ENCODE measurements at places on chromosomes 7 and 10. TPM values are rescaled to one million over a fixed set of nuclear protein-coding genes. Genes with fewer than 3 reads are reported as not detected.

Gene SH2B2
- total RNA-seq = 7.1 TPM

Gene TMEM178B
- total RNA-seq = 0.25 TPM

Gene ANXA8
- 3.7 TPM for total RNA-seq

Gene FGL2
- total RNA-seq = 3.8 TPM

Gene SLC26A3
- not detected for total RNA-seq

Gene TUBB8
- total RNA-seq = not detected

Gene RAB19
- not detected for total RNA-seq

Gene TECTB
- total RNA-seq = not detected

Gene DYDC1
- not detected for total RNA-seq

GRCh38 chr10:14080795-14081194, 249.9 kb downstream of the FRMD4A start:
- DNase-seq = no peak

GRCh38 chr7:78769481-78770101, 683.9 kb downstream of the MAGI2 start:
- peak; percentile 56 for DNase-seq

- DNase-seq = no peak
Observed at GRCh38 chr10:119625570-119626280, 25.5 kb upstream of the BAG3 start.

GRCh38 chr7:50146692-50147091, 53.6 kb upstream of the ZPBP start:
- no peak for DNase-seq

DNA sequence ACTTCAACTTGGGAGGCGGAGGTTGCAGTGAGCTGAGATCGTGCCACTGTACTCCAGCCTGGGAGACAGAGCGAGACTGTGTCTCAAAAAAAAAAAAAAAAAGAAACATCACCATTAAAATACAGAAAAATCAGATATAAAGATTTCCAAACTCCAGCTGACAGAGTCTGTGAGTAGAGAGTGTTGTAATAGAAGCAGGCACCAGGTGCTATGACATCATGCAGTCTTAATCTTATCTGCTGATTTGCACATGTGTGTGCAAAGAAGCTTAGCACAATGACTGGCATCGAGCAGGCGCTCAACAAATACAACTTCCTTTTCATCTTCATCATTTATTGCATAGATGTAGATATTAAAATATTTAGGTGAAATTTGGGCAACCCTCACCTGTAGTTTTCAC, 92.2 kb downstream of the PRKCQ start:
- no peak for DNase-seq

DNA sequence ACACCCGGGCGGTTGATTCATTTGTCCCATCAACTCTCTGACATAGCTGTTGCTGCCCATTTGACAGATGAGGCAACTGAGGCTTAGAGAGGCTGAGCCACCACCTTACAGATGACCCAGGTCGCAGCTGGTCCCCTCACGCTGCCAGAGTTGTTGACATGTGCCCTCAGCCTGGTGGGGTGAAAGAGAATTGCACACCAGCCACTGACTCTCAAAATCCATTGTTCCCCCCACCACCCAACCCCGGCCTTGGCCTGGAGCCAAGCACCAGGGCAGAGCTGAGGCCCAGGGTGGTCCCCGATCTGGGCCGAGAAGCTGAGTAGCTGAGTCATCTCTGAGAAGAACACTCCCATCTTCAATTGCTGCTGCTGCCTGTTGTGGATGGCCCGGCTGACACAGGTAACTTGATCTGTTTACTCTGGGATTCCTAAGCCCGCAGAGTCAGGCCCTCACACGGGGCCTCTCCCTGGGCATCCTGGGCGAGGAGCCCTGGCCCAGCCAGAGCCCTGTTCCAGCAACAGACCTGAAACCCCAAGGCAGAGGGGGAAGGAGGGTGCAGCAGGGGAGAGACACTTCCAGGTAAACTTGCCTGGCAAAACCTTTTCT, 27.5 kb downstream of the PVRIG start:
- peak; percentile 29 for DNase-seq

DNA sequence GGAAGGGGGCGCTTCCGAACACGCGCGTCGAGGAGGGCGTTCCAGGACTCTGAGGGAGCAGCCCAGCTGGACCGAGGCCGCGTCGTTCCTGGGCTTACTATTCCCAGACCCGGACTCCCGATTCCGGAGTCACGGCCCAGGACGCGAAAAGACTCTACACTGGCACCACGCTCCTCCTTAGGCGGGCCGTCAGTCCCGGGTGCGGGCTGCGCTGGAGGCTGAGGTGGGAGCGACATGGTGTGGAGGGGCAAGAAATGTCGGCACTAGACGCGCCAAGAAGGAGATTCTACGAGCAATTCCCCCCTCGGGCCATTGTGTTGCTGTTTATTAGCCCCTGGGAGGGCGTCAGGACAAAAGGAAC, 584 bp upstream of the RUNDC3B start:
- DNase-seq = peak; percentile 46

- no peak for DNase-seq
Observed at GRCh38 chr7:107777702-107778101, 25.3 kb downstream of the SLC26A3 start.

- DNase-seq = peak; percentile 8
Observed at GRCh38 chr10:129097776-129098330, 369.2 kb upstream of the MGMT start.

DNA sequence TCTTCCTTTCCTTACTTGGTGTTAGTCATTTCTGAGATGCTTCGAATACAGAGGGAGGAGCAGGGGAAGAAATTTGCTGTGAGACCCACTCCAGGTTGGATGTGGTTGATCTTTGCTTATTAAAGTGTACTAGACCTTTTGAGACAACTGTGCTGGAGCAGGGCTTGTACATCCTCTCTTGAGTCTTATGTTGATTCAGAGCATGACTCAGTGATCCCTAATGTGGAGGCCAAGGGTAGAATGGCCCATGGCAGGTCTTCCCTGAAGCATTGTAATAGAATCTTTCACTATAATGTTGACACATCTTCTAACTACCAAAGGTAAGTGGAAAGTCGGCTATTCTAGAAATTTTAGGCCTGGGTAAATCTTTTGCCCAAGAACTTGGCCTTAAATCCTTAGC, 17.0 kb upstream of the SFR1 start:
- peak; percentile 30 for DNase-seq

DNA sequence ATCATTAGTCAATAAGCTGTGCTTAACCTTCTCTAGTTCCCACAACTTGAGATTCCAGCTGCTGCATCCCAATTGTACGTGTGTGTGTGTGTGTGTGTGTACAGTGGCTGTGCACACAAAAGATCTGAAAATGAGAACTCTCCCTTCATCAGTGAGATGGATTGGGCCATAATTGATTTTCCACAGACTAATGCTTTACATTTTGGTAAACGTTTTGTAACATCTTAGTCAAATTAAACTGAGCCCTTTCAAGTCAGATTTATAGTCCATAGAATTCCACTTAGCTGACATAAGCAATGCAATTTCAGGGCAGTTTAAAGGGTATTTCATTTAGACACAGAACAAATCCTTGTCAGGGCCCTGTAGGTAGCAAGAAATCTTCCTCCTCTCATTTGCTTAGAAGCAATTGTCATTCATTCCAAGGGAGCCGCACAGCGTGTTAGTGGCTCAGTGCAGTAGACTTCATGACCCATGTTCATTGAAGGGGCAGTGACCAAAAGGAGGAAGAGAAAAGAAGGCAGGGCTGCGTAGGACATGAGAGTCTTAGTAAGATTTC, 1123.5 kb upstream of the AUTS2 start:
- no peak for DNase-seq

DNA sequence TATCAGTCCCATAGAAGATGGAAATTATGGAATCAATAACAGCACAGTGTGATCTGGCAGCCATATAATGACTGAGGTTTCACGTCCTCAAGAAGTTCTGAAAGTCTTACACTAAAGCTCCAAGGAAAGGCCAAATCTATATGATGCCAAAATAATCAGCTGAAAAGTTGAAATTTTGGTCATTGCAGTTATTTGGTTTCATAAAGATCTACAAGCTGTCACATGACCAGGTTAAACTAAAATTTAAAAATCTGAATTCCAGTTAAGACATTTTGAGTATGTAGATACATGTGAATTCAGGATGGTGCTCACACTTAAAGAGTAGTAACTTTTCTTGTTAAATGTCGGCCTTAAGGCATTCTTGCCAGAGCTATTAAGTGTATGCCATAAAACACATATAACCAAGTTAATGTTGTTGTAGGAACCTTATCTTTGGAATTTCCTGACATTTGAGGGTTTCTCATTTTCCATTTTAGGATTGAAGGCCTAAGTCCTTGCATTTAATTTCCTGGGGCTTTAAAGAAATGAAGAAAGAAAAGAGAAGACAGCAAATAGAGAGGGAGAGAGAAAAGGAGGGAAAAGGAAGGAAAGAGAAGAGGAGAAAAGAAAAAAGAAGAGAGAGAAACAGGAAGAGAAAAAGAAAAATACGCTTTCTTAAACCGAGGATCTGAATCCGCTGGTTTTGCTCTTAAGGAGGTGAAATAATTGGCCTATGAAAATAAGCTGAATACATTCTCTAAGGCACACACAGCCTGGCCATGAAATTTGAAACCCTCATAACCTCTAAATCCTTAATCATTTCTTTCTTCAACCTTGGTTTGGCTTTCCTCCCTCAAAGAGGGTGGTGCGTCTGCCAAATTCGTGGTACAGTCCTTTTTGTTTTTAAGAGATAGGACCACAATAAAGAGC, 43.8 kb downstream of the DENND2A start:
- peak; percentile 43 for DNase-seq

GRCh38 chr10:13658871-13659685, 72.3 kb downstream of the PRPF18 start:
- no peak for DNase-seq

GRCh38 chr7:35508623-35509400, 186.1 kb downstream of the HERPUD2 start:
- DNase-seq = no peak

DNA sequence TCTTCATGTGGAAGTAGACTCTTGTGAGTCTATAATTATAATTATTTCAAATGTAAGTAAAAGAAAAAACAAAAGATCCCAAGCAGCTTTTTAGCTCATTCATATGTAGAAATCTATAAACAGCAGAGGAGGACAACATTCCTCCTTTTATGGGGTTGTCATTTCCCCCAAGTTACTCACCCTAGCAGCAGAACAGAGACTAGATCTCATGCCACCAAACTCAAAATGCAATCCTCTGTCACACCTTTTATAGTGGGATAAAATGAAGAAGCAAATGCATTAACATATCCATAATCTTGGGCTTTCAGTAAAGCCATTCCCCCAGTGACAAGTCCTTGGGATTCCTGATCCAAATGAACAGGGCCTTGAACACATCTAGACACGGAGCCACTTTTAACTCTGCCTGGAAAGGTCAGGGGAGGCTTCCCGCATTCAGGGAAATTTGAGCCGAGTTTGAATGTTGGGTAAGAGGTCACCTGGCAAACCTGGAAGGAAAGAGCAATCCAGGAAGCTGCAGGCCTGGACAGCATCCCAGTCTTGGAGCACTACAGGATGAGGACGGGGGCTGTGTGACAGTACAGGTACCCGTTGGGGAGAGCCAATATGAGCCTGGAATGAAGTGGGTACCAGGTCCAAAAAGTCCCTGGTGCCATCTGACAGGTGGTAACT, 76.4 kb downstream of the DOCK4 start:
- DNase-seq = no peak

GRCh38 chr7:155763122-155763521, 49.1 kb downstream of the SHH start:
- no peak for DNase-seq

DNA sequence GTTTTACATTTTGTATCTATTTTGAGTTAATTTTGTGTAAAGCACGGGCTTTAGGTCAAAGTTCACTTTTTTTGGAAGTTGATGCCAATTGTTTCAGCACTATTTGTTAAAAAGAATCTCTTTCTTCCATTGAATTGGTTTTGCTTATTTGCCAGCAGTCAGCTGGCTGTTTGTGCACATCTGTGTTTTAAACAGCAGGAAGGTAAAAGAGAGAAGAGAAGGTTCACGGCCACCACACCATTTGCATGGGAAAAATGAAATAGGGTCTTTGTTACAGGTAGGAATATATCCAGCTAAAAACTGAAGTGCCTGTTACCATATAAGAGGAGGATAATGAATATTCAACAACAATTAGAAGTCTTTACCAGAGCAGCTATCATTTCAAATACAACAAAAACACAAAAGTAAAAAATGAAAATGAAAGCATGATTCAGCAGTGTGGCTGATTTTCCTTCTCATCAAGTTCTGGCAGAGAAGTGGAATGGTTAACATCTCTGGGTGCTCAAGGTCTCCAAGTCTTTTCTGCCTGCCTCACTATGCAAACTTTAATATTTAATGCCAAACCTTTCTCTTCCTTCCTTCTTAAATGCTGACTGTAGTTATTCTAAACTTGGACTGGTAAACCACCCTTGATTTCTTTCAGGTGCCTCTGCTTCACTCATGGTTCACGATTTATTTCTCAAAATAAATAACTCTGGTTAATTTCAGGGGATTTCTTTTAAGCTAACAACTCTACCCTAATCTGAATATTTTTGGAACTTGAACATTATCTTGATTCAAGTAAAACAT, 841.5 kb downstream of the GRM8 start:
- no peak for DNase-seq

DNA sequence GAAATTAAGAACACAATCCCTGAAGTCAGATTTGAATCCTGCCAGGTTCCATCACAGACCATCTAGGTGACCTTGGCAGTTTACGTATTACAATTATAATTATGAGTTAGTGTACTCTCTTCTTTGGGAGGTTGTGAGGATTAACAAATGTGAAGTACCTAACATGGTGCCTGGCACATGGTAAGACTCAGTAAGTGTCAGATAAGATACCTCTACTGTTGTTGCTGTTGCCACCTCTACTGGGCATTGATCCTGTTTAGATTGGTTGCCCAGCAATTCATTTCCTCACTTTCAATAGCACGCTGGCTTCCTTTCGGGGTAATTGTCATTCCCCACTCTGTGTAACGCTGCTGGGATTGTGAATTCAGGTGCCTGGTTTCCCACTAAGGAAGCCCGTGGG, 31.7 kb upstream of the HGF start:
- DNase-seq = no peak

DNA sequence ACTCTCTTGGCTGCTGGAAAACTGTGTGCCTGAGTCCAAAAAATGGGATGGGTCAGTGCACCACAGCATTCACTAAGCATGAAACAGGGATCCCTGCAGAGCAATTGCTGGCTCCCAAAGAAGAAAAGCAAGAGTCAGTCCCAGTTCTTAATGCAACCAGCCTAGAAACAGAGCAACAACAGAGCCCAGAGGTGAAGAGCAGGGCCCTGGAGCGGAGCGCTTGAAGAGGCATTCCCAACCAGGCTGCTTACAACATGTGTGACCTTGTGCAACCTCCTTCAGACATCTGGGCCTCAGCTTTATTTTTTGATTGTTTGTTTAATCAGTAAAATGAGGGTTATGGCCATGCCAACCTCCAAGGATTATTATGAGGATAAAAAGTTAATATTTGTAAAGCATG, 543.7 kb upstream of the COBL start:
- no peak for DNase-seq

Measured in GM23248 (cell line).